ENCODE measurements at places on chromosomes 11 and 22.

DNA sequence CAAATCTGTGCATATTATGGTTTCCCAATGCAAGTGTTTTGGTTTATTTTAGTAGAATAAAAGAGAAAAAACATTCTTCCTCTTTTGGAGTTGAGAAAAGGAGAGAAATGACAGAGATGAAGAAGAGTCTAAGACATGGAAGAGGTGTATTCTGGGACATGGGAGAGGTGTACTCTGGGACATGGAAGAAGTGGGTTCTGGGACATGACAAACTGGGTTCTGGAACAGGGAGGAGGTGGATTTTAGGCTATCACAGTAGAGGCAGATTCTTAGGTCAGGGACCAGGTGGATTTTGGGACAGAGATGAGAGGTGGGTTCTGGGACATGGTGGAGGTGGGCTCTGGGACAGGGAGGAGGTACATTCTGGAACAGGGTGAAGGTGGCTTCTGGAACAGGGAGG is 2.1 kb upstream of the ASPHD2 start:
- no peak for DNase-seq

DNA sequence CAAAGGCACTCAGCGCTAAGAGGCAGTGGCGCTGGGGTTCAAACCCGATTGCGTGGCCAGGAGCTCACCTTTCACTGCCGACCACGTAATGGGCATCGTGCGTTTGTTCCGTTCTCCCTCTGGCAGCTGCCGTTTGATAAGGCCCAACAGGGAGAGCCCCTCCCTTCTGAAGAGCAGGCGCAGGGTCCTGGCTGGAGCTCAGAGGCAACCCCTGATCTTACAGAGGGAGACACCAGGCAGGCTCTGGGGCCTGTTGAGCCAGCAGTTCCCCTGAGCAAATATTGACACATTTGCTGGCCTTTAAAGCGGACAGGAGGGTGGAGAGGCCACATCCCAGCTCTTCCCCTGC is 11.7 kb upstream of the C1QTNF6 start:
- no peak for DNase-seq

DNA sequence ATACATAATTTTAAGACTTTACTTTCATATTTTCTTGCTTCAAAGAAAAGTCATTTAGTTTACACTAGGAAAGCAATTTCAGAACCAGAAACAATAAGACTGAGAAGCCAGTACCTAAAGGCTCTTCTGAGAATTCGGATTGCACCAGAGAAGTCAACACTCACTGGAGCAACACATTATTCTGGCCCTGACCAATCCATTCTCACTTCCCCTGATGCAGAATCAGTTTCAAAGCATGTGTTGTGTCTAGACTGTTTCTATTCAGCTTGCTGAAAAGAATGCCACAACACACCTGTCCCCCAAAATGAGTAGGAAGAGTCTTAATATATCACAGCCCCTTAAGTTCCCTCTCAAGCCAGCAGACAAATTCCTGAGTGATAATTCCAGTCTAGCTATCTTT is 1074.3 kb upstream of the TENM4 start:
- DNase-seq: no peak

GRCh38 chr22:26707581-26707980 is 50.2 kb downstream of the MIAT start:
- no peak for DNase-seq

Data from T1000 (cell line).